Karpas-422 (cell line): ENCODE measurements at places on chromosomes 12 and 14. TPM values are rescaled to one million over a fixed set of nuclear protein-coding genes. Genes with fewer than 3 reads are reported as not detected.
A peak's percentile ranks its signal among the peaks of the same experiment; 100 is the strongest.

OTOGL gene
- not detected in 2 replicates for total RNA-seq

RASAL1 gene
- 3.3 and 3.4 TPM in 2 replicates for total RNA-seq

MYH6 gene
- not detected in 2 replicates for total RNA-seq

WDR89 gene
- 20.1 and 34.4 TPM in 2 replicates for total RNA-seq

KLRD1 gene
- not detected in 2 replicates for total RNA-seq

OVCH1 gene
- not detected in 2 replicates for total RNA-seq

NTS gene
- not detected in 2 replicates for total RNA-seq

AVPR1A gene
- total RNA-seq = not detected in 2 replicates

MMAB gene
- 33.5 and 46.1 TPM in 2 replicates for total RNA-seq

AKAP6 gene
- 0.54 and 2.3 TPM in 2 replicates for total RNA-seq

UNC119B gene
- 19.7 and 28.8 TPM in 2 replicates for total RNA-seq

TMEM121 gene
- total RNA-seq = 0.18 TPM in 1 of 2 replicates, not detected in the other

ZC2HC1C gene
- total RNA-seq = 1.1 and 2.9 TPM in 2 replicates

FGF23 gene
- not detected in 2 replicates for total RNA-seq

PPP4R4 gene
- total RNA-seq = 0.75 and 0.79 TPM in 2 replicates

C12orf75 gene
- 149 and 291 TPM in 2 replicates for total RNA-seq

CCDC38 gene
- total RNA-seq = 0.07 TPM in 1 of 2 replicates, not detected in the other

HOXC13 gene
- total RNA-seq = not detected in 2 replicates

LRRC43 gene
- total RNA-seq = not detected in 2 replicates

AHNAK2 gene
- under 0.01 TPM in 1 of 2 replicates, not detected in the other for total RNA-seq

ACSM4 gene
- not detected in 2 replicates for total RNA-seq

ANO2 gene
- not detected in 2 replicates for total RNA-seq

DNA sequence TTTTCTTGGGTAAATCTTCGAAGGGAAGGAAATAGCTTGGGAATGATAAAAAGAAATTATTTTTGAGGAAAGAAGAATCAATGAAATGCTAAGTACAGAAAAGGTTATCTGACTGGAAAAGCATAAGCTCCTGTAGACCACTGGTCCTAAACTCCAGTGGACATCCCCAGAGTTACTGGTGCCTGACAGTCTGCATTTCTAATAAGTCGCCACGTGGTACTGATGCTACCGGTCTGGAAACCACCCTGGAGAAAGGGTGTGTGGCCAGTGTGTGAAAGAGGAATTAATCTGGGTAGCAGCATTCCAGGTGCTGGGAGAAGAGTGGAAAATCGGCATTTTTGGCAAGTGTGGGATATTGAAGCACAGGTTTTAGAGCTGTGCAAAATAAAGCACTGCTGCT is 73.3 kb downstream of the FBXW8 start:
- no peak for DNase-seq

- no peak for DNase-seq
These were observed 103.7 kb upstream of the PDE3A start for GRCh38 chr12:20264608-20265114.

GRCh38 chr12:2891240-2892053 is 756 bp downstream of the TULP3 start:
- DNase-seq = peak; percentile 61

GRCh38 chr12:55472264-55472663 is 2.3 kb upstream of the OR6C70 start:
- no peak for DNase-seq

GRCh38 chr14:45083617-45083975 is 320 bp upstream of the PRPF39 start:
- no peak for DNase-seq

GRCh38 chr12:4719821-4720636 is at the start of gene GALNT8:
Gene GALNT8 (plus strand): TSS chr12:4720400. CDS start chr12:4720678, 278 bp downstream.
- DNase-seq = no peak

- DNase-seq = peak; percentile 71
These were observed 606 bp downstream of the EP400 start for GRCh38 chr12:131950182-131950913.

GRCh38 chr12:25051171-25051570 is 102.3 kb upstream of the BCAT1 start:
- DNase-seq = peak; percentile 63

- no peak for DNase-seq
These were observed 306.1 kb upstream of the RTL1 start for GRCh38 chr14:101209594-101209993.

- no peak for DNase-seq
These were observed 2.6 kb downstream of the YLPM1 start for GRCh38 chr14:74765721-74766120.

GRCh38 chr14:76710056-76711010 is 50.9 kb upstream of the VASH1 start:
- peak; percentile 82 for DNase-seq

GRCh38 chr12:119712721-119713120 is 44.8 kb downstream of the PRKAB1 start:
- DNase-seq = no peak

GRCh38 chr12:12925388-12925787 is 26.6 kb downstream of the GPRC5D start:
- DNase-seq = no peak

GRCh38 chr14:29652571-29652970 is 275.1 kb downstream of the PRKD1 start:
- no peak for DNase-seq

DNA sequence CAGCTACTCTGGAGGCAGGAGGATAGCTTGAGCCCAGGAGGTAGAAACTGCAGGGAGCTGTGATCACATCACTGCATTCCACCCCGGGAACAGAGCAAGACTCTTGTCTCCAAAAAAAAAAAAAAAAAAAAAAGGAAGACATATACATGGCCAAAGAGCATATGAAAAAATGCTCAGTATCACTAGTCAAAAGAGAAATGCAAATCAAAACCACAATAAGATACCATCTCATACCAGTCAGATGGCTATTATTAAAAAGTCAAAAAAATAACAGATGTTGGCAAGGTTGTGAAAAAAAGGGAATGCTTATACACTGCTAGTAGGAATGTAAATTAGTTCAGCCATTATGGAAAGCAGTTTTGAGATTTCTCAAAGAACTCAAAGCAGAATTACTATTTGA is 174.8 kb upstream of the ATF7IP start:
- peak; percentile 40 for DNase-seq

DNA sequence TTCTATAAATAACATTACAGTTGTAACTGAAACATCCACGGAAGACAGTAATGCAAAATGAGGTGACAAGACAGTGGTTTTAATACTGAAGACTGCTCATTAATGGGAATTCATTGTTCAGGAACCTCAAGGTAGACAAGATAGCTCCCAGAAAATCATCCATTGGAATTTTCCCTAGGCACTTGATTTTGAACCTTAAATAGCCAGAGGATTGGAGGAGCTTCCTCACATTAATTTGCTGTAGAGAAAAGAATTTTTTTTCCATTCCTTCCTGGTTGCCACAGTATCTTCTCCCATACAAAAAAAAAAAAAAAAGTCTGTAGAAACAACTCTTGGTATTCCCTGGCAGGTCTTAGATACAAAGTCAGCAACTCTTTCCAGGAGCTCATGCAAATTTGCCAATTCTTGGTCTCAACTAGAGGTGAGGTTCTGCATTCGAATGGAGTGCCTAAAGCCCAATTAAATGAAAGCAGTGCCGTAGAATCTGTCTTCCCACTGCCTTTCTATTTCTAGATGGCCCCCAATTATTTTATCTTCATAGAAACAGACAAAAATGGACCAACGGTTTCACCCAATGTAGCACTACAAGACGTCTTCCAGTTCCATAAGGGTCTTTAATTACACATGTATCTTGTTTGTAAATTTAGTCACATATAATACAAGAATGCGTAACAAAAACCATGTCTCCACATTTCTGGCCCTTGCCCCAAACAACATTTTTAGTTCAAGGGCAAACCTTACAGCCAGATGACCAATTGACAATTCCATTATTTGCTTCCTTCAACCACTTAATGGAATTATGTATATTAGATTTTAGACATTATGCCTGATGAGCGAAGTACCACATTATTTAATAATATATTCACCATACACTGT is 13.5 kb downstream of the SLC38A2 start:
- no peak for DNase-seq

DNA sequence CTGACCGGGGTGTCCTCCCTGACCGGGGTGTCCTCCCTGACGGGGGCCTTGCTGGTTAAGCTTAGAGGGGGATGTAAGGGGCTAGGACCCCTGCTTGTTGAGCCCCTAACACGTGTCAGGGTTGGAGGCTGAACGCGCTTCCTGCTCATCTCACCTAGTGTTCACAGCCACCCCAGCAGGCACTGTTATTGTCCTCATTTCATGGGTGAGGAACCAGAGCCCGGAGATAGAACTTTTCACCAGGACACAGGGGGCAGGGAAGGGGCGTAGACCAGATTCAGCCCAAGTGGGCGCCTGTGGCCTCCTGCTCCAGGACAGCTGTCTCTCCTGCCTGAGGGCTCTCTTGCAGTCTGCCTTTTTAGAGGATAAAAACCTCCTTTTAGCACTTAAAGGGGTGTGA is 236.3 kb downstream of the GLT1D1 start:
- no peak for DNase-seq

DNA sequence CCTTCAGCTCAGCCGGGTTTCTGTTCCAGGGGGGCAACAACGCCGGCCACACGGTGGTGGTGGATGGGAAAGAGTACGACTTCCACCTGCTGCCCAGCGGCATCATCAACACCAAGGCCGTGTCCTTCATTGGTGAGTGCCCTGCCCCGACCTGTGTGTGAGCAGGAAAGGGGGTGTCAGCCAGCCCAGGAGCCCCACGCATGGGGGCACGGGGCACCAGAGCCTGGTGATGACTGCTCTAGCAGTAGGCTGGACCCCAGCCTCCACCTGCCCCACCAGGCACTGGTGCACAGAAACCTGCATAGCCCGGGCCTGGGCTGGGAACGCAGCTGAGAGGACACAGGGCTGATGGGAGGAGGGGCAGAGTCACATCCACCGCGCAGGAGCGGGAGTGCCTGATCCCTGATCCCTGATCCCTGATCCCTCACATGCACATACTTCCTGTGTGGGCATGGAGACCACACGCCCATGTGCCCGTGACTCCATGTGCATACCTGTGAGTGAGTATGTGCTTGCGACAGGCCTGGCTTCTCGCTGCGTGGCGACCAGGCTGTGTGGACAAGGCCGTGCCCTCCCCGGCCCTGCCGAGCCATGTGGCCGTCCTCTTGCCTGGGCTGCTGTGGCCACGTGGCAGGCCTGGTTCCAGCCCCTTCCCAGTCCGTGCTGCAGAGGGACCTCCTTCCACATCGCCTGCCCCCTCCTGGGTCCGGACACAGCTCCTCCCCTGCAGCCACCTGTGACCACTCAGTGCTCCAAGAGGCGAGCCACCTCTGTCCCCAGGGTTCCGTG is 11.2 kb downstream of the ADSS1 start:
- DNase-seq = no peak

- DNase-seq = no peak
These were observed 16.0 kb downstream of the OLR1 start for GRCh38 chr12:10155966-10156365.

GRCh38 chr14:73944432-73945158 is 5.3 kb downstream of the FAM161B start:
- no peak for DNase-seq

DNA sequence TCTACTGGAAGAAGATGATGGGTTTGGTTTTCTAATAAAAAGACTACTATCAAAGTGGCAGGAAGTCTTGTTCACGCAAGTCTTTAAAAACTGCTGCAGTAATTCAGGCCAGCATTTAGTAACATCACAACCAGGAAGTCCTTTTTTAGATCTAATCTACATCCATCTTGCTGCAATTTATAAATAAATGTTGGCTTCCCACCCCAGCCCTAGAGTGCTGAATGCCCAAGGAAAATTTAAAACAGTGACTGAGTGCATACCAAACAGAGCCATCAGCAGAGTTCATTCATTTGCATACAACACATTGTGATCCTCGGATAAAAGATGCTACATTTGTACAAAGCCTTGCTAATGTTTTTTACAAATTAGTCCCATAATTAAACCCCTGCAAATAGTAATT is 72.1 kb downstream of the PHLDA1 start:
- DNase-seq = no peak

DNA sequence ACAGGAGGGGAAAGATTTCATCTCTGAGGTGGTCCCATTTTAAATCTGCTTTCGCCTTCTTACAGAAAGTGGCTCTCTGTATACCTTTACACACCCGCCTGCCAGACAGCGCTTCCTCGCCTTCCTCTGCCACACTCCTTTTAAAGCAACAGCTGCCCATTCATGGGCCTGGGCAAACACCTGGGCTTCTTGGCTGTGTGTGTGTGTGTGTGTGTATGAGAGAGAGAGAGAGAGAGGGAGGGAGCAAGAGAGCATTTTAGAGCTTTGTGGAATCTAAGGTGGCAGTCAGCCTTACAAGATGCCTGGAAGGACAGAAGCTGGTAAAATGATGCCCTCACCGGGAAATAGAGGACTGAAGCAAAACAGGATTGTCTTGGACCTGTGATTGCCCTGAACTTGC is 20.0 kb downstream of the PTHLH start:
- DNase-seq = no peak

- no peak for DNase-seq
These were observed 54.9 kb downstream of the RAB35 start for GRCh38 chr12:120061575-120062214.

DNA sequence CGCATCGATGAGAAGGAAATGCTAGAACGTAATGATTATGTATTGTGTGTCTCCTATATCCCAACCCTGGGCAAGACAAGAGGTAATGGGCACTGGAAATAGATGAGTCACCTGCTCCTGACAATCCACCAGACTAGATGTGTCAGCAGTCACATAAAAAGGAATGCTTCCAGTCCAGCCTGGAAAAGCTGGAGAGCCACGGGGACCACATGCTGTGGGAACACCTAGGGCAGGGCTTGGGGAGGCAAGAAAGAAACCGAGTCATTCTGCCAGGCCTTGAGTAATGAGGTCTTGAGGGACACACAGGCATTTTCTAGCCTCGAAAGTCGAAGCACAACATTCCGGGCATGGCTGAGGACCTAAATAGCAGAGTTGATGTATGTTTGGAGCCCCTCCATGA is 716.7 kb upstream of the TMEM132C start:
- no peak for DNase-seq

GRCh38 chr14:70064136-70064865 is 124.5 kb downstream of the SLC8A3 start:
- DNase-seq = no peak

DNA sequence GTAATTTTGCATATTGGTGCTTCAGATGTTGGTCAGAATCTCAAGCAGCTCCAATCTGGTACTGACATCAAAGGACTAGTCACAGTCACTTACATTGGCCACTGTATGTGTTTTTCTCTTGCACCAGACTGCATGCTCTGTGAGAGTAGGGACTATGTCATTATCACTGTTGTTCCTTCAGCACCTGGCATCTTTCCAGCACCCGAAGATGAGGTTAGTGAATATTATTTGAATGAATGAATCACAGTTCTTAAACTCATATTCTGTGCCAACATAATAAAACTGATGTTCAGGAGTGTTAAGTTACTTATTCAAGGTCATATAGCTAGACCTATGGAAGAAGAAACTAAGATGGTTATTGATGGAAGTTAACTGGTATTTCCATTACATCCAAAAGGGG is 204.5 kb upstream of the TBX3 start:
- no peak for DNase-seq

- DNase-seq = peak; percentile 69
These were observed 1.9 kb downstream of the ARHGDIB start for GRCh38 chr12:14959463-14959862.

- DNase-seq = peak; percentile 93
These were observed 114.0 kb downstream of the PLXNC1 start for GRCh38 chr12:94262228-94263010.
